Endothelial cell (in vitro differentiated cells): ENCODE measurements at places on chromosomes 5 and 9.

DNA sequence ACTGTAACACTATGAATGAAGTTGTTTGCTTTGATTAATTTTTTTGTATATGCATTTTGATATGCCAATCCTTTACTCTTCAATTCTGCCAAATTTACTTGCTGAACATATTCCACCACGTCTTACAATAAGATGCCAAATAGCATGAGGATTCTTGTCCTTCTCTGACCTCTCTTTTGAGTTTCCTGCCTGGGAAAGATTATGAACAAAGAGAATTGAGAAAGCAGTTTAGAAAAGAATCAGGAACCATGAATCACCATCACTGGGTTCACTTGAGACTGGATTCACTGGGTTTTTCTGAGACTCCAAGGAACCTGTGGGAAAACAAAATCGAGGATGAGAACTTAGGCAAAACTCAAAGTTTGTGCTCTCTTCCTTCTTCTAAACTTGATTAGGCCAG, 256.5 kb downstream of the CETN3 start:
- no peak for DNase-seq

- no peak for DNase-seq
Measured at GRCh38 chr5:40210694-40211093, 469.0 kb upstream of the PTGER4 start.

GRCh38 chr5:148932355-148932935, 106.0 kb downstream of the ADRB2 start:
- DNase-seq: no peak

- no peak for DNase-seq
Measured at GRCh38 chr5:43652537-43653302, 49.7 kb downstream of the NNT start.

GRCh38 chr5:76351176-76351575, 51.9 kb upstream of the IQGAP2 start:
- no peak for DNase-seq

DNA sequence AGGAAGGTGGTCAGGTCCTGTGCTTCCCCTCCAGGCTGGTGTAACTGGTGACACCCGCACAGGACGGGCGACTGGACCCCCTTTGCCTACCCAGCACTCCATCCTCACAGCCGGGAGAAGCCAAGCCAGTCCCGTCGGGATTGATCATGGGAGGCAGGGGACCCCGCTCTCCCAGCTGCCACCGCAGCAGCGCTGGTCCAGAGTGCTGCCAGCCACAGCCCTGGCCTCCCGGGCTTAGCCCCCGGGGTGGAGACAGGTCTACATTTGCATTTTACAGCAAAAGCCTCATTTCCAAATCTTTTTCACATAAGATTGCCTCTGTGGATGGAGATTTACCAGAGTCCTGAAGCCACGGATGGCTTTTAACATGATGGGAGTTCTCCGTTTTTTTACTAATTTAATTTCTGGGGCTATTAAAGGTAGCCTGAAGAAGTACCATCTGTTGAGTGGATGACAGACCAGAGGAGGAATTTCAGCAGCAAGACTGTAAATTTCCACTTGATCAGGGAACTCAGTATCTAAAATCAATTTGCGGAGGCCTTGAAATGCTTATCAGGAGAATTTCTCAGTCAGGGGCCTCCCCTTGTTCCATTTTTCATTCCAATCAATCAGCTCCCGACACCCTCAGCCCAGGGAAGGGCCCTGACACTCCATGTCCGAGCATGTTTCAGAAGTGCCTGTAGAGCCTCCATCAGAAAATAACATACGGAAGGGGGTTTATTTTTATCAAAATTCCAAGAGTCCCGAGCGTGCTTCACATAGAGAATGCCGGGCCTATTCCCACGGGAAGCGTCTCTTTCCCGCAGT, 80.6 kb downstream of the OLFM1 start:
- DNase-seq: no peak

DNA sequence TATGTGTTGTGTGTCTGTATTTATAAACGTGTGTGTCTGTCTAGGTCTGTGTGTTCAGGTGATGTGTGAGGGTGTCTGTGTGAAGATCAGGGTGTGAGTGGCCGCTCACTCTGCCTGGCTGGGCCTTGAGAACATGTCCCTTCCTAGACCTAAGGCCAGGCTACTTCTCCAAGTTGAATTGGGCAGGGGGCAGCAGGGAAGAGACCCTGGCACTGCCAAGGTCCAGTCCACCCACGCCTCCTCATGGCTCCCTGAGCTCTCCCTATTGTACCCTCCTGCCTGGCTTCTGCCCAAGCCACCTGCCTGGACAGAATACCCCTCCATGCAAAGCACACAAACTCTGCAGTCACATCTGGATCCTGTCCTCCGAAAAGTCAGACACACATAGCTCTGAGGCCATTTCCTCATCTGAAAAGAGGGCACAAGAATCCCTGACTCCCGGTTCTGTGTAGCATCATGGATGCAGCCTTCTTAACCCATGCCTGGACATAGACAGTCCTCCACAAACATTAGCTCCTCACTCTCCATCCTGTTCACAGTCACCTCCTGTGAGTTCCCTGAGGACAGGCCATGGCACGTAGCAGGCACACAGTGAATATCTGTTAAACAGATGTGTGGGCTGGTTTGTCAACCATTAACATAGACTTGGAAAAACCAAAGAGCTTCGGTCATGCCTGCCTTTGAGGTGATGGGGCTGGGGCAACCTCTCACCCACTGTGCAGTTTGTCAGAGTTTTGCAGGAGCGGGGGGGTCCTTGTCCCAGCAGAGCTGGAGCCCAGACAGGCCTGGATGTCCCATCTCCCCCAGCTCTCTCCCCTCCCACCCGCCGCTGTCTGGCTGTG, 167.8 kb upstream of the MVB12B start:
- no peak for DNase-seq

DNA sequence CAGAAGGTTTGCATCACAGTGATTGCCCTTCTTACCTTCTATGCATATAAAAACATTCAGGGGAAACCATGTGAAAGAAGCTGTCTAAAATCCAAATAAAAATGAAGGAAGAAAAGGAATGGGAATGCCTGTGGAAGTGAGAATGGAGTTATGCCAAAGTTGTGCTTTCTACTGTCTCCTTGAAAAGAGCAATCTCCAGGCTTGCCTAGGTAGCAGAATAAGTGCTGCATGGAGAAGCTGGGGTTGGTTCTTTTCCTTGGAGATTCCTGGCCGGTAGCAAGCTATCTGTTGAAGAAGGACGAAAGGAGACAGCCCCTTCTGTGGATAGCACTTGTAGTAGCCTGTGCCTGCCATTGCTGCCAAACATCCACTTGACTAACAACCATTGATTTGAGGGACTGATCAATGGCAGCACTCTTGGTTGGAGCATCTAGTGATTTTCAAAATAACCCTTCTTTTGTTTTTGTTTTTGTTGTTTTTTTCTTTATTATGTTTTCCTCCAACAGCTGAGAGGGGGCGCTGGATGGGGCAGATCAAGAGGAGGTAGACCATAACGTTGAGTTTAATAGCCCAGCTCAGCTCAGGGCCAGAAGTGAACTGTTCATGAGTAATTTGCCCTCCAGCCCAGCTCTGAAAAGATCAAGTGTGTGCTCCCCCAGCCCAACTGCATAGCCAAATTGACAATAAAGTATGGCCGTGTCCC, 1.6 kb downstream of the PLCXD3 start:
- DNase-seq: no peak

DNA sequence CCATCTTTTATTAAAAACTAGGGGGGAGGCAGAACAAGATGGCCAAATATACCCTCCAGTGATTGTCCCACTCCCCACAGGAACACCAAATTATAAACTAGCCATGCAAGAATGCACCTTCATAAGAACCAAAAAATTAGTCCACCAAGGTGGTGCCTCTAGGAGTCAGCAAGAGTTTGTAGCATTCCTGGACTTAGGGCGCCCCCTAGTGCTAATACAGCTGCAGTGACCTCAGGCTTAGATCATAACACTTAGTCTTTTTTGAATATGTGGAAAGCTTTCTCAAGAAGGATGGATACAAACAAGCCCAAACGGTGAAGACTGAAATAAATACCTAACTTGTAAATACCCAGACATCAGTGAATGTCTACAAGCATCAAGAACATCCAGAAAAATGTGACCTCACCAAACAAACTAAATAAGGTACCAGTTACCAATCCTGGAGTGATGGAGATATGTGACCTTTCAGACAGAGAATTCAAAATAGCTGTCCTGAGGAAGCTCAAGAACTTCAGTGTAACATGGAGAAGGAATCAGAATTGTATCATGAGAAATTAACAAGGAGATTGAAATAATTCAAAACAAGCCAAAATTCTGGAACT, 19.3 kb downstream of the PPIP5K2 start:
- DNase-seq: peak; percentile 78

GRCh38 chr9:99090336-99091130, 14.4 kb upstream of the TGFBR1 start:
- DNase-seq: no peak

DNA sequence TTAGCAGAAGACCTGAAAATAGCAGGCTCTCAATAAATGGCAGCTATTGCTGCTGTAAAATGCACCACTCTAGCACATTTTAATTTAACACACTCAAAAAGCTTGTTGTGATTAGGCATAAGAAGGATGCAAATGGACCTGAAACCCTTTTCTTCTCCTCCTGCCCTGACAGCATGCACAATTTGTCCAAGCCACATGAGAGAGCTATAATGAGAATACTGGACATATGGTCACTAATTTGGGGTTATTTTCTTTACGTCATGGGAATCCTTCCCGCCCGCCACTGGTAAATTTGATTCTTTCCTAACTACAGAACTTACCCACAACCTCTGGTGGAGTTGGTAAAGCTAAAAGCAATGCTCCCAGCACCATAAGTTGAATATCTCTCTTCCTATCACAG, 62.1 kb downstream of the TRIM32 start:
- no peak for DNase-seq

DNA sequence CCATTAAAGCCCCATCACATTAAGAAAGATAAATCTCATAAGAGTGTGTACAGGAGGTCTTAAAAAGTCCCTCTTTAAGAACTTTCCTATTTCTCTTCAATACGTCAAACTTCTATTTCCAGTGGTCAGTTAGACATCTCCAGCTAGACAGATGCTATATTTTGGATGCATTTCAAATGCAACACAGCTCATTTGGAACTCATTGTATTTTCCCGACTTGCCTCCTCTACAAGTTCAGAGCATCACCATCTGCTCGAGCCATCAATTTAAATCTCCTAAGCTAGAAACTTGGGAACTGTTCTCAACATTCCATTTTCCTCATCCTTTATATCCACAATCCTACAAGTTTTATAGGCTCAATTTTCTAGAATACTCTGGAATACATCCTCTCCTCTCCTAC, 3.2 kb upstream of the UHRF2 start:
- no peak for DNase-seq

DNA sequence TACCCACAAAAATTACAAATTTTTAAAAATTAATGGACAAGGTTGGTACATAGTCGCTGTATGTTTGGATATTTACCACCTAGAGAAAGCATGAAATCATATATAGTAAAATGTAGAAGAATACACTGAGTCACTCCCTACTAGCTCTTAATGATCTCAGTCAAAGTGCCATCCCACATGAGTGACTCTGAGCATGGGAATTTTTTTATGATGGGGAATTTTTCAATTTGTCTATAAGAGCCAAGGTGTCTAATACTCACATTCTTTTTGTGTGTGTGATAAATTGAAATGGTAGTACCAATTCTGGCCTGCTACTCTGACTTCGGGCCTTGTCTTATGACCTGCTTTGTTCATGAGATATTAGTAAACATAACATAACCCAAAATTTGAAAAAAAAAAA, 483.2 kb downstream of the CDH10 start:
- DNase-seq: no peak

DNA sequence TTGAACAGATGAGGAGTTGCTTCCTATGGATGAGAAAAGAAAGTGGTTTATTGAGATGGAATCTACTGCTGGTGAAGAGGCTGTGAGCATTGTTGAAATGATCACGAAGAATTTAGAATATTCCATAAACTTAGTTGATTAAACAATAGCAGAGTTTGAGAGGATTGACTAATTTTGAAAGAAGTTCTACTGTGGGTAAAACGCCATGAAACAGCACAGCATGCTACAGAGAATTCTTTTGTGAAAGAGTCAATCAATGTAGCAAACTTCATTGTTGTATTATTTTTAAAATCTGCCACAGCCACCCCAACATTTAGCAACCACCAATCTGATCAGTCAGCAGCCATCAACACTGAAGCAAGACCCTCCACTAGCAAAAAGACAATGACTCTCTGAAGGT, 309.1 kb downstream of the SPOCK1 start:
- DNase-seq: no peak

DNA sequence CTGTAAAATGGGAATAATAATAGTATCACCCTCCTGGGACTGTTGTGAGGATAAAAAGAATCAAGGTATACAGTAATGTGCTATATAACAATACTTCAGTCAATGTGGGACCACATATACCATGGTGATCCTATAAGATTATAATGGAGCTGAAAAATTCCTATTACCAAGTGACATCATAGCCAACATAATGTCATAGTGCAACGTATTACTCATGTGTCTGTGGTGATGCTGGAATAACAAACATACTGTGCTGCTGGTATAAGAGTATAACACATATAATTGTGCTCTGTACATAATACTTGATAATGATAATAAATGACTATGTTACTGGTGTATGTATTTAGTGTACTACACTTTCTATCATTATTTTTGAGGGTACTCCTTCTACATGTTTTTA, 38.1 kb downstream of the LIFR start:
- no peak for DNase-seq

- no peak for DNase-seq
Measured at GRCh38 chr5:153460421-153460820, 30.0 kb upstream of the GRIA1 start.

DNA sequence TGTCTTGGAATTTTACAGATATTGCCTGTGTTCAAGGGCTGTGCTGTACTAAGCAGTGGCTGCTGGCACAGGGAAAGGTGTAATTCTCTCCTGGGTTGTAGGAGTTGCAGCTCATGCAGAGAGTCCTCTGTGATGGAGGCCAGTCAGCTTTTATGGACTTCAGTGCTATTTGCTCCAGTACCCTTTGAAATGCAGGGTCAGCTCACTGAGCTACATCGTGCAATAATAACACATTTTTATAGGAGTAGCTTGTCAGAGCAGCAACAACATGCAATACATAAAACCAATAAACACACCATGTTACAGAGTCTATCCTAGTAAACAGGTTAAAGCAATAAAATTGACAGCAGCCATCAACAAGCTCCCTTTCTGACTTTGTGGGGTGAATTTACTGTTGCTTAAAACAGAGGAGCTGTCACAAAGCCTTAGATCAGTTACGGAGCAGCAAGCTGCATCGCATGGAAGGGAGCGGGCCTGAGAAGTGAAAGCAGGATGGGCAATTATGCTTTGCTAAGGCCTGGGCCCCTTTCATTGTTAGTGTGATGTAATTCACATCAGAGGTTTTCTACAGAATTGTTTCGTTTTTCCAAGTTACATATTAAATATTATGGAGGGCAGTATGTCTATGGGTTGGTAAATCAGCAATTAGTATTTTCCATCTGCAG, 16.8 kb downstream of the CD180 start:
- DNase-seq: no peak

- no peak for DNase-seq
Measured at GRCh38 chr5:180377556-180378197, 24.5 kb upstream of the GFPT2 start.

- DNase-seq: no peak
Measured at GRCh38 chr9:135154050-135154615, 66.7 kb downstream of the OLFM1 start.
